Stimulated activated CD8-positive, alpha-beta memory T cell treated with anti-CD3 and anti-CD28 coated beads, Interleukin-12 subunit alpha, Interleukin-12 subunit beta, amount 100 ng/mL, for 4 hours (primary cell): ENCODE measurements at places on chromosomes 6 and 20.

GRCh38 chr20:5030348-5031205, 29.3 kb upstream of the SLC23A2 start:
- no peak for DNase-seq

DNA sequence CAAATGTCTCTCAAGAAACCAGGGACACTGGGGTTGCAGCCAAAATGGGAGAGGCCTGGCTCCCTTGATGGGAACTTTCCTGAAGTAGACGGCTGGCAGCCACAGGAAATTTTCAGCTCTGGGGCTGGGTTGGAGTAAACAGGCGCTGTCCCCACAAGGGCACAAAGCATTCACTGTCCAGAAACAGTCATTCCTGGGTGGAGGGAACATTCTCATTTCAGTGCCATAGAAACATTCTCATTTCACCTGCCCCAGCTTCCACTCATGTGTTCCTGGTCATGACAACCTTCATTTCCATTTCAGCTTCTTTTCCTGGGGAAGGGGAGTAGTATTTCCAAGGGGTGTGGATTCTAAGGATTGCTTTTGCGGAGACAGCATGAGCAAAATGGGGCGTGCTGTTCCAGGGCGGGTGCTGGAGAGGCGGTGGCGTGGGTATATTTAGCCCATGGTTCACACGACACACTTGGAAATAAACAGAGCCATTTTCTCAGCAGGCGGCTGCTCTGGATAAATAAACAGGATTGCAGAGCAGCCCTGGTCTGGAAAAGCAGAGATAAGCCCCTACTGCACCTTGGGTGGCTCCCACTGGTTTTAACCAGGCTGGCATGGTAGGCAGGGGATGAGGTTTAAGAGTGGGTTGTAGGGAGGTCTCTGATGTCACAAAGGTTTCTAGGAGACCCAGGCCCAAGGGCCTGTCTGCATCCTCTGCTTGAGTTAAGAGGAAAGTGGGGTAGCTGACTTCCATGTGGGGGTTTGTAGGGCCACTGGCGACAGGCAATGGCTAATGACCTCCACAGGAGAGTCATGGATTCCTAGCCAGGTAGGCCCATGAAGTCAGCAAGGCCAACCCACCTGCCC, 32.9 kb downstream of the COX4I2 start:
- DNase-seq = no peak

DNA sequence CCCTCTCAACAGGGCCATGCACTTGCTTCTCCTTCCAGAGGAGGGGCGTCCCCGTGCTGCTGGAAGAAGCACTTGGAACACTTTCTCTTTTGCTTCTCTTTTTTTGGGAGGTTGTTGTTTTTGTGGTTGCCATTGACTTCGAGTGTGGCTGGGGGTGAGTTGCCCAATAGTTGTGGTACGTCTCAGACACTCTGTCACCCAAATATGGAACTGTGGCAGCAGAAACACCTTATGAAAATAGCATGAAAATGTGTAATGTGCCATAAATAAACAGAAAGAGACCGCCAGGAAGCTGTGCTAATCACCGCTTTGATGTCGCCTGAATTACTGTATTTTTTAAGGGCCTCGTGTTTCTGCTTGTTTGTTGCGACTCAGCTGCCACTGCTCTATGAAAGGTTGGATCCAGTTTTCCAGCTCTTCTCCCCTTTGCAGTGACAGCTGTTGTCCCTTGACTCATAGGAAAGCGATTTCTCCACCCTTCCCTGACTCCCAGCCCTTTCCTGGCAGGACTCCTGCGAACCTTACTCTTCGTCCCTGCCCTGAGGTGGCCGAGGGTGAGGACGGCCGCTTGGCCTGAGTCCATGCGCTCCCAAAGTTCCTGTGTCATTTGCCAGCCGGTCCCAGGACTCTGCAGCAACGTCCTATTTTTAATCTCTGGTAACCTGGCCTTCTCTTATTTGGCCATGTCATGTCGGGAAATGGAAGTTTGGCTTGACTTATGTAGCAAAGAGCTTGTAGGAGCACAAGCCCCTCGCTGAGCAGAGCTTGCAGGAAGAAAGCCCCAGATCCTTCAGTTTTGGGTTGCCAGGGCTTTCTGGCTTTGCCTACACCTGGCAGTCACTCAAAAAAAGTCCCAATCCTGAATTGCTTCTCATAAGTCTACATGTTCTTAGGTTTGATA, 694.6 kb downstream of the QKI start:
- DNase-seq = no peak

DNA sequence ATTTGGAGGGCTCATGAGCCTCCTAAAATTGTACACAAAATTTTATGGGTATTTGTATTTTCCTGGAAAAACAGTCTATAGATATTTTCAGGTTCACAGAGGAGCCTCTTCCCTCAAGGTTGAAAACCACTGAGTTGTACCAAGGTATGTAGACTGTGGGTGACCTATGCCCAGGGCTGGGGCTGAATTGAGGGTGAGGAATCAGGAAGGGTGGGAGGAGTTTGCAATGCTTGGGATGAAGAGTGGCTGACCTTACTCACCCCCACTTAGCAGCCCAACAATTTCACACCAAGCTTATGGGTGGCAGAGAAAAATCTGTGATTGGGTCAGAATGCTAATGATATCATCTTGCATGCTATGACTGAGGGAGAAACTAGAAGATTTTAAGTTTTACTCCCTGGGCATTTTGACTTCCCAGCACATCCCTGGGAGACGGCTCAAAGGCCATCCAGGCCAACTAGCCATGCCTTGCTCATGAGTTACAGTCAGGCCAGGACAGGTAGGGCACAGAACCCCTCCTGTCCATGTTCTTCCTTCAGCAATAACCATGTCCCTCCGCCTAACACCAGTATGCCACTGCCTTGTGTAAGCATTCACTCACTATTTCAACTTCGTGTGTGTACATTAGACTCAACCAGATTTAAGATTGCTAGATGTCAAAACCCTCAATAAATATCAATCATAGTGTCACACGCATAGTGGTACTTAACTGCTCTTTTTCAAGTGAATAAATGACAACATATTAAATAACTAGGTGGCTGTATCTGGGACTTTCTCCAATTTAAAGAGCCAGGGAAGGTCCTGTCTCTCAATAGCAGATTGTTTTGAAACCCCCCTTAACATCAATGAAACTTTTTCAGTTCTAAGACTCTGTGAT, 16.6 kb downstream of the ADTRP start:
- DNase-seq = no peak

GRCh38 chr6:52543729-52544601, 32.9 kb downstream of the TRAM2 start:
- no peak for DNase-seq
